ENCODE measurements at places on chromosomes 12 and 14.
A peak's percentile ranks its signal among the peaks of the same experiment; 100 is the strongest.

- no peak for DNase-seq
Measured at GRCh38 chr12:81070846-81071245, 7.0 kb upstream of the ACSS3 start.

DNA sequence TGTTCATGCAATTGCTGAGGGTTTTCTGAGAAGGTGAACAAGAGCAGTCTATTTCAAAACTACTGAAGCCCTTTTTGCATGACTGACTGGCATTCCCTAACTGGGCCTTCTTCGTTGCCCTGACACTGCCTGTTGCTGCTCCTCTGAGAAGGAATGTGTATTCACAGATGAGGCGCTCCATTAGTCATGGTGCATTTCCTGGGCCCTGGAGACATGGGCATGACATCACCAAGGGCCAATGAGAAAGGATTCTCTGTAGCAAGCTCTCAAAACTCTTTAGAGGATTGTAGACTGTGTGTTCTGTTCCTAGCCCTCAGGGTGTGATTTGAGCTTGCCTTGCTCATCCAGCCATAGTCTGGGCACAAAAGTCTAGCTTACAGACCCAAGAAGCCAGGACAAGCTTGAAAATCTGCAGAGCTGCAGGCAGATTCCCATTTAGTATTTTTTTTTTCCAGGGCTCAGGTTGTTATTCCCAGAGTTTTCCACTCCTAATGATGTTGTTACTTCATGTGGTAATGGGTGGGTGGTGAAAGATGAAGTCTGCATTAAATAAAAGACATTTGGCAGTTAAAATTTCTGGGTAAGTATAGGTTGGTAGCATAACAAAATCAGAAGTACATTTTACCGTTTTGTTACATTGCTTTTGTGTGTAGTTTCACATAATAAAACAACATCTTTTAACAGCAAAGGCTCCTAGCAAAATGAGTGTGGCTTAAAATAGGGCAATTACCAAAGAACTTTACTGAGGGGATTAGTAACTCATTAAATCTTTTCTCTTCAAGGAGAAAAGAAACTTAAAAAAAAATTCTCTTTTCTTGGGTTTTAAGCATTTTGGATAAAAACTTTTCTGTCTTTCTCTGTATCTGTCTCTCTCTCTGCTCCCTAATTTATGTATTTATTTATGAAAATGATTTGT lies 318.4 kb downstream of the RAD51B start:
- no peak for DNase-seq

DNA sequence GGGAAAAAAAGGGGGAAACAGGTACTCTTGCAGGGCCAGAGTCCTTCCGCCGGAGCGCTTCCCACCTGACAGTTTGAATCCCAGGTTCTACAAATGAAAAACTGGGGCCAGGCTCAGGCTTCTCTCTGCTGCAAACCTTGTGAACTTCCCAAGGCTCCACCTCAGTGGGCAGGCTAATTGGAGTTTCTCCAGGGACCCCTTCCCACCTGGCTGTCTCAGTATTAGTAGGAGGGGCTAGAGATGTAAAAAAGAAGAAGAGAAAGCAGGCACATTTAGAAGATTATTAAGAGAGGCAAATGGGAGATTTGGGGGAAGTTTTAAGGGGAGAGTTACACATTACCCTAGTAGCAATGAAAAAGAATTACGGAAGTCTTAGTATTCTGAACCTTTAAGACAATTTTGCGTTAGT lies 20.0 kb upstream of the CLEC2D start:
- peak; percentile 58 for DNase-seq

DNA sequence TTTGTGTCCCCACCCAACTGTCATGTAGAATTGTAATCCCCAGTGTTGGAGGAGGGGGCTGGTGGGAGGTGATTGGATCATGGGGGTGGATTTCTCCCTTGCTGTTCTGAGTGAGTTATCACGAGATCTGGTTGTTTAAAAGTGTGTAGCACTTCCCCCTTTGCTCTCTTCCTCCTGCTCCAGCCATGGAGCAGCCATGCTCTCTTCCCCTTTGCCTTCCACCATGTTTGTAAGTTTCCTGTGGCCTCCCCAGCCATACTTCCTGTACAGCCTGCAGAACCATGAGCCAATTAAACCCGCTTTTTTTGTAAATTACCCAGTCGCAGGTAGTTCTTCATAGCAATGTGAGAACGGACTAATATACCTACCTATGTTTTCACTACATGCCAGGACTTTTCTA lies 2.6 kb upstream of the POC1B start:
- DNase-seq: no peak

GRCh38 chr14:75614179-75614578 lies 35.8 kb downstream of the FLVCR2 start:
- DNase-seq: no peak

- no peak for DNase-seq
Measured at GRCh38 chr12:104667139-104667538, 210.4 kb downstream of the CHST11 start.

GRCh38 chr14:43116341-43116740 lies 1390.7 kb downstream of the FSCB start:
- no peak for DNase-seq

DNA sequence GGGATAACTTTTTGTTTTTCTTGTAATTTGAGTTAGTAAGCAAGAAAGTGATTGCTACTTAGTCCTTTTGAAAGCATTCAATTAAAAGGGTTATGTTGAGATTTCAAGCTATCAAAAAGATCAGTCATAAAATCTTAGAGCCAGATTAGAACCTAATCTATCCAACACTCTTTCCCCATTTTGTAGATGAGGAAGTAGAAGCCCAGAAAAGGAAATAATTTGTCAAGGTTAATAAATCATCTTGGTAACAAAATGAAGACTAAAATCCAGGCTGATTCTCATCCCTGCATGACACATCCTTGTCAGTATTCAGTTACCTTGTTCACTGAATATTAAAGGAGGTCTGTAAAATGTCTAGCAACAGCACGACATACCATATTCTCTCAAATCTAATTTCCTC lies 26.5 kb downstream of the PPP1R13B start:
- no peak for DNase-seq

DNA sequence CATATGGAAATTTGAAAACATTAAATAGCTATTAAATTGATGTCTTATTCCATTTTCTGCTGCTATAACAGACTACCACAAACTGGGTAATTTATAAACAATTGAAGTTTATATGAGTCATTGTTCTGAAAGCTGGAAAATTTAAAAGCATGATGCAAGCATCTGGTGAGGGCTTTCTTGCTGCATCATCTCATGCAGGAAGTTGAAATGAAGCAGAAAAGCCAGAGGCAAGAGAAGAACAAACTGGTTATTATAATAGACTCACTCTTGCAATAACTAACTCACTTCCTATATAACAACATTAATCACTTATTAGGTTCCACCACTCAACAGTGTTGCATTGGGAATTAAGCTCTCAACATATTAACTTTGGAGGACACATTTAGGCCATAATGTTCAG lies 1277.4 kb downstream of the LRFN5 start:
- DNase-seq: no peak

DNA sequence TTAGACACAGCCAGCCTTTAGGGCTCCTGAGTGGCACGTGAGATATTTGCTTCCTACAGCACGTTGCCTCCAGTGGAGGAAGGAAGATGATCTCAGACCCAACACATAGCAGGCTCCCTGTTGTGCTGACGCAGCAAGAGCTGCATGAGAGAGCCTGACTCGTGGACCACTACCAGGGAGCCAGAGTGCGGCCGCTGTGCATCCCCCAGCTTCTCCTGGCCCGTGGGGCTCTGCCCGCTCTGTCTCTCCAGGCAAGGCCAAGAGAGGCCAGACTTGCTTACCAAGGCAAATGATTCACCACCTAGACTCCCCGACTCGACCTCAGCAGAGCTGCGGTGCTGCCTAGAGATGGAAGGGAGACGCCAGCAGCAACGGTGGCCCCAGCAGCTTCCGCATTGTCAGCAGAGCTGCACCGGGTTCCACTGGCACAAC lies 37.5 kb downstream of the MAP3K9 start:
- DNase-seq: no peak

Data from Peyer's patch (tissue), 4 donors.